ENCODE measurements at places on chromosomes 3 and 15.

- no peak for DNase-seq
Measured at GRCh38 chr3:175383371-175383770, 524.2 kb downstream of the NAALADL2 start.

DNA sequence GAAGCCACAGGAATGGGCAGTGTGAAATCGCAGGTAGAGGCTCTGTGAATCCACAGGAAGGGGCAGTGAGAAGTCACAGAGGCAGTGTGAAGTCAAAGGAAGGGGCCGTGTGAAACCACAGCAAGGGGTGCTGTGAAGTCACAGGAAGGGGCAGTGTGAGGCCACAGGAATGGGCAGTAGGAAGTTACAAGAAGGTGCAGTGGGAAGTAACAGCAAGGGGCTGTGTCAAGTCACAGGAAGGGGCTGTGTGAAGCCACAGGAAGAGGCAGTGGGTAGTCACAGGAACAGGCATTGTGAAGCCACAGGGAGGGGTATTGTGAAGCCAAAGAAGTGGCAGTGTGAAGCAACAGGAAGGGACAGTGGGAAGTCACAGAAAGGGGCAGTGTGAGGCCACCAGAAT, 34.1 kb downstream of the GASK1A start:
- no peak for DNase-seq

GRCh38 chr3:70568626-70569025, 256.2 kb upstream of the MDFIC2 start:
- DNase-seq, result no peak

GRCh38 chr3:117399311-117400078, 689.9 kb downstream of the TUSC7 start:
- DNase-seq, result no peak

DNA sequence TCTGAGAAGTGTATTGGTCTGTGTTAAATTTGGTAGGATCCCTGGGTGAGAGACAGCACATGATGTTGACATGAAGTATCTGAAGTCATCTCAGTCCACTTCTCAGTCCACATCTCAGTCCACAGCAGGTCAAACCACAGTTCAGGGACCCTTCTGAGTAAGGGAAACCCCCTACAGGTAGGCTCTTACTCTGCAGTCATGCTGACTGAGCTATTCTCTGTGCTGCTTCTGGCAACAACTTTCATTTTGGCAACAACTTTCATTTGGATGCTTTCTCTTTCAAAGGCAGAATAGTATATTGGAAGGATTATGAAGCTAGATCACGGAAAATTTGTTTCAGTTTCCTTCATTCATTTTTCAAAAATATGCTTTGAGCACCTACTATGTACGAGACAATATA, 178.2 kb upstream of the GOLIM4 start:
- no peak for DNase-seq

DNA sequence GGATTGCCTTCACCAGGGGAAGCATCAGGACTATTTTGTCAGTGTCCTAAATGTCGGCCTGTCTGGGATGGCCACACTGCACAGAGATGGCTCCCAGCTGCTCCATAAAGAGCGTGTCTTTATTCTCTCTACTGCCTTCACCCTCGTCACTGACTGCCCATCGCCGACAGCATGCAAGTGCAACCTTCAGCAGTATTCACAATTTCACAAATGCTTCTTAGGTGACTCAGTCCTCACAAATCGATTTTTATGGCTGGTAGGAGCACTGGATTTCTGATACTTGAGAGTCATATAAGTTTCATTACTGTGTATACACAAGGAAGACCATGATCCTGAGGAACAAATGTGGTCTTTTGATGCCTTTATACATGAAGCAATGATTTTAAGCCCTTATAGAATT, 1.1 kb upstream of the SSUH2 start:
- no peak for DNase-seq

DNA sequence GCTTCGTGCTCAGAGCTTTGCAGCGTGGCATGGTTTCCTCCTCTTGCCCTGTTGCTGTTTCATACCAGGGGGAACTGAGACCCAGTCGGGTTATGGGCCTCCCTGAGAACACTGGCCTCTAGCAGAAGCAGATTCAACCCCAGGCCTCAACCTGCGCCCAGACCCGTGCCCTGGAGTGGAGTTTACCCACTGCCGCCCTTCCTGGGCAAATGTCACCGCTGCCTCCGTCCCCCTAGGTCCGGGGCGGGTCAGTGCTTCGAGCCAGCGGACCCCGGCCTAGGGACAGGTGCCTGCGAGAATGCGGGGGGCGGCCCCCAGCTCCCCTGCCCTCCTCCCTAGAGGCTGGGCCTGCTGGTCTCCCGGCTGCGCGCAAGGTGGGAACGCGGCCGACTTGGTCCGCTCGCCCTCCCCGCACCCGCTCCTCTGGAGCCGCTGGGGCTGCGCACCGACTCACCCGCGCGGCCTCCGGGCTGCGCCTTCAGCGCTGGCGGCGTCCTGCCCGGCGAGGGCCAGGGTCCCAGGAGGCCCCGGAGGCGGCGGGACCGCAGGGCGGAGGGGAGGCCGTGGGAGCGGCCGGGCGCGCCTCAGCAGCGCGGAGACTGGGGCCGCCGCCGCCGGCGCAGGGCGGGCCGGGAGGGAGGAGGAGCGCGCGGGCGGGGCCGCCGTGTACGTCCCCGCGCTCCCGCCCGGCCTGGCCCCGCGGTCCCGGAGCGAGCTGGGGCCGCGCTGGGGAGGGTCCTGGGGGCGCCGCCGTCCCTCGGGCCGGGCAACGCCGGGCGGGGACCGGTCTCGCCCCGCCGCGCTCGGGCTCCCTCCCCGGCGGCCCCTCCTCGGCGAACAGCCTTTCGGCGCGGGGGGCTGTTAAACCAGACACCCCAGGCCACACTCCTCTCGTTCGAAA, at the start of gene PIGZ:
TSS of gene PIGZ (minus strand) at position 601 of the 901 bp plus-strand sequence. CDS start 16,802 bp downstream, outside the sequence.
- no peak for DNase-seq

- DNase-seq, result no peak
Measured at GRCh38 chr3:100532411-100532810, 40.0 kb downstream of the TMEM45A start.

Data from HepG2 (cell line).